ENCODE measurements at places on chromosomes 2 and 18. TPM values are rescaled to one million over a fixed set of nuclear protein-coding genes. Genes with fewer than 3 reads are reported as not detected.

Gene TACR1
- polyA plus RNA-seq: 0.30 TPM

Gene POTEC
- not detected for polyA plus RNA-seq

Gene SRD5A2
- not detected for polyA plus RNA-seq

Gene NPHP1
- 5.4 TPM for polyA plus RNA-seq

Gene PID1
- polyA plus RNA-seq: 1.8 TPM

Gene GRB14
- polyA plus RNA-seq: not detected

Gene SH3RF3
- 5.7 TPM for polyA plus RNA-seq

Gene HNRNPLL
- polyA plus RNA-seq: 55.0 TPM

Gene RTP5
- not detected for polyA plus RNA-seq

Gene BCL2
- polyA plus RNA-seq: 0.27 TPM

Gene APOB
- polyA plus RNA-seq: not detected

Gene PAPOLG
- polyA plus RNA-seq: 15.3 TPM

Gene VPS54
- 16.1 TPM for polyA plus RNA-seq

GRCh38 chr2:233714121-233714520, 1.4 kb downstream of the UGT1A5 start:
- no peak for DNase-seq

- DNase-seq: no peak
Measured at GRCh38 chr2:6887751-6888192, 10.2 kb downstream of the RSAD2 start.

DNA sequence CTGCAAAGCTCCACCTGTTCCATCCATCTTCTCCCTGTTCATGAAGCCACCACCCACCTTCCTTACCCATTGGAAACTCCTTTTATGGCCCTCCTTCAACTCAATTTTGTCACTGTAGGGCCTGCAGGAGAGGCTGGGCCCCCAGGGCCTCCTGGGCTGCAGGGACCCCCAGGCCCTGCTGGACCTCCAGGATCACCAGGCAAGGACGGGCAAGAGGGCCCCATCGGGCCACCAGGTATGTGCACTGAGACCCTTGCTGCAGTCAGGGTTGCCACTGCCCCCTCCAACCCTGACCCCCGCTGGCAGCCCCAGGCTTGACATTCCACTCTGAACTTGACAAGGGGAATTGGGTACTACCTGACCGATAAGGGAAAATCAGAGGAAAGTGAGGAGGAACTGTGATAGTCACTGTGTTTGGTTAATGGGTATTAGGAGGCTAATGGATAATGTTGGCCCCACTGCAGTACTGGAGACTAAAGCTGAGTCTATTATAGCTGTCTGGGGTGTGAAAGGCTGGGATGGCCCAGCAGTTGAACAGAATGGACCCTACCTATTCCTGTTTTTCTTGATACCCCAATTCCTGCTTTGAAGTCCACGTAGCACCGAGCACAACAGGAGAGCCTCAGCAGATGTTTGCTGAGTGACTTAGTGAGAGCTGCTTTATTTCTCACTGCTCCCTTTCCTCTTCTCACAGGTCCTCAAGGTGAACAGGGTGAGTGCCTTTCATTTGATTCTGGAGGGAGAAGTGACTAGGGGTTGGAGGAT, 2.1 kb upstream of the KHK start:
- no peak for DNase-seq

DNA sequence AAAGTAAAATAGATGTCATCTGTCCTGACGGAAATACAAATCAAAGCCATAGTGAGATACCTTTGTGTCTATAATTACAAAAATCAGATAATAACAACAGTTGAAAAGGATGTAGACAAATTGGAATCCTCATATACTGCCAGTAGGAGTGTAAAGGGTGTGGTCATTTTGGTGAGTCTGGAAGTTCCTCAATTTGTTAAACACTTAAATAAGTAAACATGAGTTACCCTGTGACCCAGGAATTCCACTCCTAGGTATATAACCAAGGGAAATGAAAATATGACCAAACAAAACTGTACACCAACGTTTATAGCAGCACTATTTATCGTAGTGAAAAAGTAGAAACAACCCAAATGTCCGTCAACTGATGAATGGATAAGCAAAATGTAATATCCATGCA, 24.0 kb downstream of the R3HDM1 start:
- DNase-seq: no peak

DNA sequence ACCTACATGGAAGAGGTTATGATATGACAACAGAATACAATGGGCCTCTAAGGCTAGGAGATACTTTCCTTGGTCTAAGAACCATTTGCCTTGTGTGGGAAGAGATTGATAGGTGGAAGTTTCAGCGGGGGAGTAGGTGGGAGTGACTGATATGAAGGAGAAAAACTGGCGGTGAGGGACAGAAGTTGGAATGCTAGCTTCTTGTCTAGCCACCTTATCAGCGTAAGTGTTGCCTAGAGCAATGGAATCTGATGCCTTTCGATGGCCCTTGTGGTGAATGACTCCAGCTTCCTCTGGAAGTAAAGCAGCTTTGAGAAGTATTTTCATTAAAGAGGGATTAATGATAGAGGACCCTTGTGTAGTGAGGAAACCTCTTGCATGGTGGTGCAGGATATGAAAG, 121.3 kb upstream of the GULP1 start:
- DNase-seq: no peak

- no peak for DNase-seq
Measured at GRCh38 chr2:161570424-161571050, 53.7 kb upstream of the SLC4A10 start.

DNA sequence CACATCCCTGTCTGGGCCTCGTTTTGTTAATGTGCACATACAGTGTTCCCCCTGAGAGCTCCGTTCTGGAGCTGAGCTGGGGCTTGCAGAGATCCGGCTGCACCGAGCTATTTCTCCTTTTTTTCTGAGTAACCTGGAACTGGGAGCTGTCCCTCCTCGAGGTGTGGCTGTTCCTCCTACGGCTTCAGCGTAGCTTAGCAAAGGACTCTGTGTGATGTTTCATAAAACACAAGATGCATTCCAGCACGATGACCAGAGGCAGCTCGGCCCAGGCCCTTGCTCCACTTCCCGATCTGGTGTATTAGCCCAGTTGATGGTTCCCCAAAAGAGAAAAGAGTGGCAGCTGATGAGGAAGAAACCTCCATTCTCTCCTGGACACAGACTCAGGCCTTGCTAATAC, 103.0 kb downstream of the FAM210A start:
- no peak for DNase-seq

DNA sequence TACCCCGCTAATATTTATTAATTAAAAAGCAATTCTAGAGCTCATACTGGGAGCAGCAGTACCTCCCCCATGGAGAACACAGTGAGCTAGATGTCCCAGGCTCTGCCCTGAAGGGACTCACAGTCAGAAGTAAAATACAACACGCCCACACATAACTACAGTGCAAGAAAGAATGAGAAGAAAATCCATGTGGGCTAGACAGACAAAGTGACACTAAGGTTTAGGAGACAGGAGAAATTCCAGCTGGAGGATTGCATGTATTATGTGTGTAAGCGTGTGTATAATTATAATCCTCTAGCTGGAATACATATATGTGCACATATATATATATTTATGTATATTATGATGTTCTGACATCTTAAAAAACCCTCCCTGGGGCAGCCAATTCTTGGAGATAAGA, 15.7 kb downstream of the SOWAHC start:
- no peak for DNase-seq

DNA sequence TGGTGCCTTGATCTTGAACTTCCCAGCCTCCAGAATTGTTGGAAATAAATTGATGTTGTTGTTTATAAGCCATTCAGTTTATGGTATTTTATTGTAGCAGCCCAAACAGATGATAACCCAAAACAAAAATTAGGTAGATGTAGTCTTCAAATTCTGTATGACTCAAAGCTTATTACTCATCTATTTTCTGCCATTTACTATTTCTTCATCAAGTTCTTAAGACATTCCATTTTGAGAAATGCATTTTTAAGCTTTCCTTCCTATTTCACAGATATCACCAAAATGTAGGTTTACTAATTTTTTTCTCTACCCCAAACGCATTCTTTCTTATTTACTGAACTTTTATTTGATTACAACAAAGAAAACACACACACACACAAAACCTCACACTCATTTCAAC, 148.2 kb downstream of the RND3 start:
- no peak for DNase-seq

DNA sequence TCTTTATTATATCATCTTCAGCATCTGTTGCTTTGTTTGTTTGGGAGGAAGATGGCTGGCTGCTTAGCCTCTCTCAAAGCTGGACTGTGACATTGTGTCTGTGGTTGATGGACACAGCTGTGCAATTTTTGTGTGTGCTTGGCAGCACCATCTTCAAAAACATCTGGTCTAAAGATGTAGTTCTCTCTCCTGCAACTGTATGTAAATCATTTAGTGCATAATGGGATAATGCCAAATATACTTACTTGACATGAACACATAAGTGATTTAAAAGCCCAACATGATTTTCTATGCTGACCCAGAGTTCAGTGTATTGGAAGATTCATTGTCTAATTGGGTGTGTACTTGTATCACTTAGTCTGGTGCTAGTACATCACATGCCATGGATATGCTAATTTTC, 112.2 kb downstream of the MAP4K4 start:
- DNase-seq: no peak

GRCh38 chr2:66982766-66983165, 414.4 kb upstream of the ETAA1 start:
- DNase-seq: no peak

DNA sequence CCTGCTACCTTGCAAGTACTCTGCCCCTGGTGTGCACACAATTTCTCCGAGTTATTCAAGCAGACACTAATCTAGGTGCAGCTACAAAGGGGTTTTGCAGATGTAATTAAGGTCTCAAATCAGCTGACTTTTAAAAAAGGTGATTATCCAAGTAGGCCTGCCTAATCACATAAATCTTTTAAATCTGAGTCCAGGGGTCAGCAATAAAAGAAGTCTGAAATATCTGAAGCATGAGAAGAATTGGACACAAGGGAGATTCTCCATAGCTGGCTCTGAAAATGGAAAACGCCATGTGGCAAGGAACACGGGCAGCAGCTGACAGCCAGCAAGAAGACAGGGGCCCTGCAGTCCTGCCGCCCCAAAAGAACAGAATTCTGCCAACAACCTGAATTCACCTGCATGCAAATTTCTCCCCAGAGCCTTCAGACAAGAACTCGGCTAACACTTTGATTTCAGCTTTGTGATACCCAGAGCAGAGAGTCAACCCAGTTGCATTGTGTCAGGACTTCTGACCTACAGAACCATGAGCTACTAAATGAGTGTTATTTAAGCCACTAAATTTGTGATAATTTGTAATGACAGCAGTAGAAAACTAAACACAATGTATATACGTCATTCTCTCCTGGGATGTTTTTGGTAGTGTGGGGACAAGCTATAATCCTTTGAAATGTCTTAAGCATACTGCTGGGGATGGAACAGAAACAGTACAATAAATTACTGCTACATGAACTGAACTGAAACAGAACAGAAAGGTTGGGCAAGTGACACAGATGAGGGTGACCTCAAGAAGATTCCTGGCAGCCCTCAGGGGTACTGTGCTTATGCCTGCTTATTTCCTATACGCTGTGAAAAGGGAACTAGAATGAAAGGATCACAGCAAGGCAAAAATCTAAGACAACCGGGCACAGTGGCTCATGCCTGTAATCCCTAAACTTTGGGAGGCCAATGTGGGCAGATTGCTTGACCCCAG, 3.2 kb downstream of the INO80C start:
- DNase-seq: no peak

GRCh38 chr18:35289727-35290093, 319 bp downstream of the ZSCAN30 start:
- DNase-seq: no peak

GRCh38 chr2:175732531-175732930, 269.5 kb downstream of the LNPK start:
- DNase-seq: no peak

DNA sequence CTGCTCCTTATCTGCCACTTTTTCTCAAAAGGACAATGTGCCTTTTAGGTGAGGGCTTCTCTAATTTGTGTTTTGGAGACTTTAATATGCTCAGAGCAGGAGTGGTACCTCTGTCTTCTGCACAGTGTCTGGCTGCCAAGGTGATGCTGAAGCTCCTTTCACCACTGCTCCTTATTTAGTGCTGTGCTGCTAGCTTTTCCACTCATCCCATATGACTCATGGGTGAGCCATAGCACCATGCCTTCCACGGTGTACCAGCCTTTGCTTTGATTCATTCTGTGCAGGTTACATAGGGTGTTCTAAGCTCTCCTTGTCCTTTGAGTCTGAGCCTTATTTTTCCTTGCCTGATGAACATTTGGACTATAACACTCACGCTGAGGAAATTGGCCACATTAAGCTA, 202.4 kb downstream of the ARL6IP6 start:
- DNase-seq: no peak
